ENCODE measurements at places on chromosomes 5 and 9. TPM values are rescaled to one million over a fixed set of nuclear protein-coding genes. Genes with fewer than 3 reads are reported as not detected.

DNA sequence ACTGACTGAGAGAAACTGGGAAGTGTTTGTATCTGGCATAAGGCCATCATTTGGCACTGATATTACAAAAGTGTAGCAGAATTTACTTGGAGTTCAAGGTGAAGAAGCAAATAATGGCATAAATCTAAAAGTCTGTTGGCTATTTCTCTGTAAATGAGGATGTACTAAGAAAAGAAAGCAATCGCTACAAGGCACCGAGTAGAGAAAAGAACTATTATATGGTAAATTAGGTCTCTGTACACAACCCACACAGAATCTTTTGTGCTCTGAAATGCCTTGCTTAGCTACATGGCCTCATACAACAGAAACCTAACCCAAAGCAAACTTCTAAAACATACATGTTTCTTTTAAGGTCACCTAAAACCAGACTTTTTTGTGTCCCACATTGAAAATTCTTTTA, 290.1 kb upstream of the WWC1 start:
- DNase-seq = no peak

- DNase-seq = no peak
Observed at GRCh38 chr9:129023036-129023907, 4.9 kb downstream of the SH3GLB2 start.

SOX30 gene
- 0.65 TPM for total RNA-seq

- DNase-seq = no peak
Observed at GRCh38 chr9:72089451-72090130, 29.2 kb upstream of the C9orf57 start.

DNA sequence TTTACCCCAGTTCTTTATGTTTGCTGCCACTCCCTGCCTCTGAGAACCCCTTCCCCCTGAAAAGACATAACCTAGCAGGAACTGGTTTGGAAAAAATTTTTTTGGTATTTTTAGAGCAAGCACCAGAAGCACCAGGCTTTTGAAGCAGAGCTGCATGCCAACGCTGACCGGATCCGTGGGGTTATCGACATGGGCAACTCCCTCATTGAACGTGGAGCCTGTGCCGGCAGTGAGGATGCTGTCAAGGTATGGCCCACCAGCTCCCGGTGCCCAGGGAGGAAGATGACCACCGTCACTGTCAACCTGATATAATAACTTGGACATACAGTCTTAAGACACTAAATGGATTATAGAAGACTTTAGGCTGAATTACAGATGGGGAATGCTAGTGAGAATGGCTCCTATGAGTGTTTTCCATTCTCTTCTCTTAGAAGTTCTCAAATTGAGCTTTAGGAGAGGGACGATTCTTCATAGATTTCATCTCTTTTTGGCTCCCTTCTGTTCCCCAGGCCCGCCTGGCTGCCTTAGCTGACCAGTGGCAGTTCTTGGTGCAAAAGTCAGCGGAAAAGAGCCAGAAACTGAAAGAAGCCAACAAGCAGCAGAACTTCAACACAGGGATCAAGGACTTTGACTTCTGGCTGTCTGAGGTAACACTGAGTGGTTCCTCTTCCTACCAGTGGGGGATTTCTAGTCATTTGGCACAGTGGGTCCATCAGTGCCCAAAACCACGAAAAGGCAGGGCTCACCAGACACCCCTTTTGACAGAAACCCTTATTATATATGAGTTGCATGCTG, 44.9 kb downstream of the DYNC2I2 start:
- no peak for DNase-seq

DNA sequence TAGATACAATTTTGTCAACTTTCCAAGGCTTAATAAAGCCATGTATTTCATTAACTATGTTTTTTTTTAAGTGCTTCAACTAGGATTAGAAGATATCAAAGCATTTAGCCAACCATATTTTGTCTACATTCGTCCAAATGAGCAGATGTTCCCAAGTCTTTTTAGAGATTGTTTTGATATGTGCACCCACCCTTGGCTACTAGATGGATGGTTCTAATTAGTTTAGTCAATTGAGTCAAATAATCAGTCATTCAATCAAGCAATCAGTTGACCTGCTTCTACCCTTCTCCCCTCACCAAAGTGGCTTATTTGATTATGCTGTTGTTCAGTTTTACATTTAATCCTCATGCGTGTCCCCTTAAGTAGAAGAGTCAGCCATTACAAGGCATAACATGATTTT, 319.5 kb upstream of the TNC start:
- no peak for DNase-seq

DNA sequence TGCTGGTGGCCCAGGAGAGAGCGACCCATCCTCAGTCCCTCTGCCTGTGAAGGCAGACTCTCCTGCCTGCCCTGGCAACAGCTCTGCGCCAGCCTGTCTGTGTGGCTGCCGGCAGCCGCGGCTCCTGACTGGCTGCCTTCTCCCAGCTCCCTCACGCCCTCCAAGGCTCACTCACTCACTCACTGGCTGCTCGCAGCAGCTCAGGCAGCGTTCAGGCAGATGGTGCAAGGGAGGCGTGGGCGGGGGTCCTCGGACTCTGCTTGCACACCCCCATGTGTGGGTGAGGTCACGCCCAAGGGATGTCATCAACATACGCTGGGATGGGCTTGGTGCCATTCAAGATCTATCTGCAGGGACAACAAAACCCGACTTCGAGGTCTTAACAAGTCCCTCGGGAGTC, 66.7 kb downstream of the DAB2IP start:
- no peak for DNase-seq

DNA sequence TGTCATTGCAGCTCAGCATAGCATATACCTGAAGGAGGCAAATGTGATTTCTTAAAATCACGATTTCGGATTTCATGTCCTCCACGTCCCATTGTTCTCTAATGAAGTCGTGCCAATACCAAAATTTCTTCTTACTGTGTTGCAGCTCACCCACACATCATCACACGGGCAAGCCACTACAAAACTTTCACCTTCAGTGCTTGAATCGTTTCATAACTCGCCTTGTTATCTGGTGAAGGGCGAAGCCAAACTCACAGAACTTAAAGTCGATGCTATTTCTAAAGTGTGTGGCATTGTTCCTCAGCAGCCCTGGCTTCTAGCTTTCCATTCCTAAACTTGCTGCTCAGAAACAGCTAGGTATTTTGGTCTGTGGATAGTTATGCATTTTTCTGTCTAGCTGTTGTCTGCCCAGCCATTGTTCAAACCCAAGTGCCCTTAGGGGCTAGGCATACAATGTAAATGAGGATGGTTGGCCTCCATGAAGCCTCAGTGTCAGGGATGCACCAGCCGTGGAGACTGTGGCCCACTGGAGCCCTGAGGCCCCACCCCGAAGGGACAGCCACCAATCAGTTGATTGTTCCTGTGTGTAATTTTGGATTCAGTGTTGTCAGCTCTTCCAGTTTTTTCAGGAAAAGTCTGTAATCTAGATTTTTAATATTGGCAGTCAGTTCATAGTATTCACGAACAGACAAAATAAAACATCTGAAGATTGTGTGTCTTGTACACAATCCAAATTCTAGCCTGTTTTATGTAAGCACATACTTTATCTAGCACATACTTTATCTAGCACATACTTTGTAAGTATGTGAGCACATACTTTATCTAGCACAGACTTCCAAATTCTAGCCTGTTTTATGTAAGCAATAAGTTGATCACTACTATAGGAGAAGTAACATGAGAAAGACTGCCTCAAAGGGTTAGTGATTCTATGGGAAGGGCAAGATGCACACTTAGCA, 112.8 kb downstream of the DAPK1 start:
- no peak for DNase-seq

WDR38 gene
- not detected for total RNA-seq

PNPLA7 gene
- 4.0 TPM for total RNA-seq

GPR151 gene
- not detected for total RNA-seq

DNA sequence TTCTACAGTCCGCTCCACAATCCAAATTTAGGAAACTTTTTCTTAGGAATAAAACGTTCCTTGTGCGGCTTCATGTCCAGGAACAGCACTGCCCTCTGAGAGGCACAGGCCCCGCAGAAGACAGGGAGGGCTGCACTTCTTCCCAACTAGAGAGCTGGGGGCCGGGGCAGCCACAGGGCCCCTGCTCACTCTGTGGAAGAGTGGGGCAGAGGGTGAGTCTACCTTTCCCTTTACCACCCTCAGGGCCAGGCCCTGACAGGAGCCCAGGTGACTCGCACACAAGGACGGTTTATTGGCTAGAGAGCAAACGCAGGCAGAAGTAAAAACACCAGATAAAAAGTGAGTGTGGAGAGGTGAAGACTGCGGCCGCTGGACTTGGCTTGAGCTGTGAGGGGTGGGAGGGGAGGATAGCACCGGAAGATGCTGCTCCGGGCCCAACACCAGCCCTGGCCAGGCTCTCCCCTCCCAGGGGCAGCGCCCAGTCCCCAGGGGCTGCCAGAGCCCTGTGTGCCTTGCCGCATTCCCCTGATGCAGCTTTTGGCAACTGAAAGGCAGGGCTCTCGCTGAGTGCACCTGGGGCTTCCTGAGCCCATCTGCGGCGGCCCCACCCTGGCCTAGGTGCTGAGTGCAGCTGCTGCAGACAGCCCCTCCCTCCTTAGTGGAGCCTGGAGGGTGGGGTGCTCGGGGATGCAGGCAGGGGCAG, 20.2 kb downstream of the SH3GLB2 start:
- DNase-seq = no peak

SPATA31D4 gene
- total RNA-seq = not detected

GRCh38 chr9:68966496-68966944, 47.4 kb downstream of the PRKACG start:
- DNase-seq = no peak

DNA sequence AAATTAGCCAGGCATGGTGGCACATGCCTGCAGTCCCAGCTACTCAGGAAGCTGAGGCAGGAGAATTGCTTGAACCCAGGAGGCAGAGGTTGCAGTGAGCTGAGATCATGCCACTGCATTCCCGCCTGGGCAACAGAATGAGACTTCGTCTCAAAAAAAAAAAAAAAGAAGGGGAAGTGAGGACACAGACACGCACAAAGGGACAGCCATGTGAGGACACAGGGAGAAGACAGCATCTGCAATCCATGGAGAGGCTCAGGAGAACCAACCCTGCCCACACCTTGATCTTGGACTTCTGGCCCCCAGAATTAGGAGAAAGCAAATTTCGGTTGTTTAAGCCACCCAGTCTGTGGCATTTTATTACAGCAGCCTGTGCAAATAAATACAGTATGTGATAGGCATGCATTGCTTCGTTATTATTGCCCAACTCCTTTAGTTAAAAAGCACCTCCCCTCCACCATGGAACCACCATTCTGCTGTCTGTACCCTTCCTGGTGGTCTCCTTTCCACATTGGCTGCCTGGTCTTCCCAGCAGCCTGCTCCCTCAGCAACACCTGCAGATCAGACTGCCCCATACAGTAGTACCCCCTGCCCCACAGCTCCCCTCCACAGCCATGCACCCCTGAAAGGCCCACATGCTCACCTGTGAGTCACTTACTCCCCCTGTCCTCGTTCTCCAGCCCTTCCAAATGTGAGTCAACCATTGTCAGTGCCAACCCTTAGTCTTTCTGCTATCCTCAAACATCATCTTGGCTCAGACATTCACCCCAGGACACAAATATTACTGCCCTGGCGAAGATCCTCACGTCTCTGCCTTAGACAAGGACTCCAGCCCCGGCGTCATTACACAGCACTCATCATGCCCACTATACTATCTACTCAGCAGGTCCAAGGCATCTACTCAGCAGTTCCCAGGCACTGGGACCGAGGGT, 128.8 kb downstream of the ROR2 start:
- no peak for DNase-seq

GRCh38 chr5:15368835-15369234, 131.1 kb upstream of the FBXL7 start:
- DNase-seq = no peak

BTNL8 gene
- not detected for total RNA-seq

DPM2 gene
- 42.0 TPM for total RNA-seq

G3BP1 gene
- total RNA-seq = 237 TPM

SH3TC2 gene
- total RNA-seq = not detected

- peak; percentile 84 for DNase-seq
Observed at GRCh38 chr5:132103332-132103951, 29.9 kb downstream of the CSF2 start.

- no peak for DNase-seq
Observed at GRCh38 chr5:68480335-68480940, 264.9 kb downstream of the PIK3R1 start.

DNA sequence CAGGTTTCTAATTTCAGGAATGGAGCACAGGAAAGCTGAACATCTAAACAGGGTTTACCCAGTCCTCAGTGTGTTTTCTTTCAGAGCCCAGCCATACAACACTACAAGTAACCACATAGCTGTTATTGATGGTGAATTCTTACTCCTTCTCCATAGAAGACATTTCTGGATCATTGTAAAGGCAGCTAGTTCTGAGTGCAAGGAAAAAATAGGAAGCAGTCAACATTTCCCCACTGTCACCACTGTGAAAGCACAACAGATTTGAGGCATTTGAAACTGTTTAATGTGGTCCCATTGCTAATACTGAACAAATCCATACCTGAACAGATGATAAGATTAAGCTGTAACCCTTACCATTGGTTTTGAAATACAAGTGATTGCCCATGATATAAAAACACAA, 145.0 kb upstream of the PCA3 start:
- DNase-seq = no peak

DNA sequence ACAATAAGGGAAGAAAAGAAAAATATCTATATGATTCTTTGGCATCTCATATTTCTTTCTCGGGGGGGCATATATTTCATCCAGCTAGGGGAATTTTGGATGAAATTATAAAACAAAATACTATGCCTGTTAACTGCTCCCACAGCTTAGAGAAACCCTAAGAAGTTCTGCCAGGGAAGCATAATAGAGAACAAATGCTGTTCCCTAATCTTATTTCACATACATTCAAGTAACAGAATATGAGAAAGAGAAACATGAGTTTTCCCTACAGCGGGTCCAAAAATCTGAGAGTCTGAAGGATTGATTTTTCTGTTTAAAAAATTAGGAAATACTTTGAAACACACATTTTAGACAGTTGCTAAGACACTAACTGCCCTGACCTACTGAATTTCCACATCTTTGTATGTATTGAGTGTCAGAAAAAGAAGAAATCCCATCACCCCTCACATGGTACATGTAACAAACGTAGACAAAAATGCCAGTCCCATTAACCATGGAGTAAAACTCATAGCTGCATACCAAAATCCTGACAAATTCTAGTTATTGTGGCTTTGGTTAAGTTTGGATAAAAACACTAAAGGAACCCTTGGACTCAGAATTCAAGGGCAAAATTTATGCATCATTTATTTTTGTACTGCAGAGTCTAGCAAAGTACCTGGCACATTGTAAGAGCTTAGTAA, 620.2 kb upstream of the DMAC1 start:
- DNase-seq = no peak

- DNase-seq = no peak
Observed at GRCh38 chr9:135309763-135310125, 169.8 kb upstream of the PPP1R26 start.

DNA sequence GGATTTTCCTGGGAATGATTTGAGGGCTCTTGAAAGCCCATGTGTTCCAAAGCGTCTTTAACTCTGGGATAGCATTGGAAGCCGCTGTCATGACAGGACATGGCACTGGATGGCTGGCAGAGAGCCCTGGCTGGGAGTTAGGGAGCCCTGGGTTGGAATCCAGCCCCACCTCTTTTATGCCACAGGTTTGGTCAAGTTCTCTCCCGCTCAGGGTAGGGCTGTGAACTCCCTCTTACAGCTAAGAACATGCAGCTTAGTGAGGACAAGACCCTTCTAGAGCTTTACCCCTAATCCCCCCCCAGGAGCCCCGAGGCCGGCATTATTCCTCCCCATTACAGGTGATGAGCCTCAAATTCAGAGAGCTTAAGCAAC, 37.2 kb downstream of the OLFML2A start:
- no peak for DNase-seq

- DNase-seq = no peak
Observed at GRCh38 chr5:98777295-98777694, 3.8 kb downstream of the RGMB start.

Measured in activated CD4-positive, alpha-beta memory T cell treated with anti-CD3 and anti-CD28 coated beads for 36 hours (primary cell).